BJ (cell line): ENCODE measurements at places on chromosomes 7 and 10. TPM values are rescaled to one million over a fixed set of nuclear protein-coding genes. Genes with fewer than 3 reads are reported as not detected.

Gene GPR85
- polyA plus RNA-seq = 2.6 and 4.8 TPM in 2 replicates

Gene PIK3CG
- not detected in 2 replicates for polyA plus RNA-seq

Gene MBLAC1
- 1.2 and 1.6 TPM in 2 replicates for polyA plus RNA-seq

Gene PNLIPRP2
- not detected in 2 replicates for polyA plus RNA-seq

Gene DKK1
- polyA plus RNA-seq = 575 and 1,028 TPM in 2 replicates
